ENCODE measurements at places on chromosomes 5 and 9. TPM values are rescaled to one million over a fixed set of nuclear protein-coding genes. Genes with fewer than 3 reads are reported as not detected.

TMOD1 gene
- 57.8 TPM for total RNA-seq

GRCh38 chr5:8446179-8446578, 577.2 kb downstream of the MTRR start:
- no peak for DNase-seq

- no peak for DNase-seq
These were observed 3.1 kb downstream of the SMARCA2 start for GRCh38 chr9:2018162-2018643.

DNA sequence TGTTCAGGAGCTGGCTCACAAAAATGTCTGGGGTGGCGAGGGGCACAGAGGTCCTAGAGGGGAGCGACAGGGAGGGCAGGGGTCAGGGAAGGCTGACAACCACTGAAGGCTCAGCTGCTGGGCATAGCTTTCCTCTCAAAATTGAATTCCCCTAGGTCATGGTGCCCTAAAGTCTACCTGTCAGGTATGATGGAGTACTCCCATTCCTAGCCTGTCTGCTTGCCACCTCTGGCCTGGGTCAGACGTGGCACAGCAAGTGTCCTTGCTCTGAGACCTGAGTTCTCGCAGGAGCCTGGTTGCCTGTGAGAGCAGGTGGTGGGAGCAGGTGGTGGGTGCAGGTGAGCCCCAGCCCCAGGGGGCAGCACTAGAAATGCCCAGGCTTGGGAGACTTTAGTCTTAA, 175.4 kb downstream of the PJA2 start:
- DNase-seq: no peak

CCL28 gene
- 4.0 TPM for total RNA-seq

GRK6 gene
- total RNA-seq: 22.9 TPM

COL23A1 gene
- 2.0 TPM for total RNA-seq

PCDHB5 gene
- total RNA-seq: 2.8 TPM

- no peak for DNase-seq
These were observed 73.3 kb downstream of the INSYN2B start for GRCh38 chr5:169906745-169907649.

- peak; percentile 88 for DNase-seq
These were observed 94.6 kb downstream of the ZNF608 start for GRCh38 chr5:124651663-124652513.

- no peak for DNase-seq
These were observed 275.1 kb downstream of the BRINP1 start for GRCh38 chr9:119094086-119094485.

- no peak for DNase-seq
These were observed 70.2 kb downstream of the SEMA4D start for GRCh38 chr9:89427621-89428221.

OTP gene
- not detected for total RNA-seq

GABRG2 gene
- total RNA-seq: not detected

GRCh38 chr9:34505370-34506120, 17.2 kb downstream of the ENHO start:
- DNase-seq: peak; percentile 67

GRCh38 chr5:54007827-54008777, 302.3 kb downstream of the ARL15 start:
- no peak for DNase-seq

- no peak for DNase-seq
These were observed 23.9 kb downstream of the PTPN3 start for GRCh38 chr9:109474170-109474569.

GRCh38 chr5:173001229-173001841, 17.8 kb downstream of the ATP6V0E1 start:
- DNase-seq: no peak

DNA sequence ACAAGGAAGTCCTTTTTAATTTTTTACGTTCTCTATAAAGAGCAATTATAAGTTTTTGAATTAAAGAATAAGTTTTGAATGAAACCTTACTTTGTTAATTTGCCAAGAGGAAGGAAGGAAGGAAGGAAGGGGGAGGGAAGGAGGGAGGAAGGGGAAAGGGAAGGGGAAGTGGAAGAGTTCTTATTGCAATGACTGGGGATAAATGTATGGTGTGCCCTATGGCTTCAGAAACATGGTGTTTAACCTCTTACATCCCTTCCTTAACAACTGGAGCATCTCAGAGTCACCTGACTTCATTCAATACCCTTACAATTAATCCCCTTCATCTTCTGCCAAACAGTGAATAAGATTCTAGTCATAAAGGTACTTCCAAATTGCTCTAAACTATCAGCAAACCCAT, 16.0 kb downstream of the CEMIP2 start:
- no peak for DNase-seq

RASEF gene
- 0.37 TPM for total RNA-seq

- DNase-seq: no peak
These were observed 231.5 kb downstream of the MPDZ start for GRCh38 chr9:13047827-13048587.

DNA sequence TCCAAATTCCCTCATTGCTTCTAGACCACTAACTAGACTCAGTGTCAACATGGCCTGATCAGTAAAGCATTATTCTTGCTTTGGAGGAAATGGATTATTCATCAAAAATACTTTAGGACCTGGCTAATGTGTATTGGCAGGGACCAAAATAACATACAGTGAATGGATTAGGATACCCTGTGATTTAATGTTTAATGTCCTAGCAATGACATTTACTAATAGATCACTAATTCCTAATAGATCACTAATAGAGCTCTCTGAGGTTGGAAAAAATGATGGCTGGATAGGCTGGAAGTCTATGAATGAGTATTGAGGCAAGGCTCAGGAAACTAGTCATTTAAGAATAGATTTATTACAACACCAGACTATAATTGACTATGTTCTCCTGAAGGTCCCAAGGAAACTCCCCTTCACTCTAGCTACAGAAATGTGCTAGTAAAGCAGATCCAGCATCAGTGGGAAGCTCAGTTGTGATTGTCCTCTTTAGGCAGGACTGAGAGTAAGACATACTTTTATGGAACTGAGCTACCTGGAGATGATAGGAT, 46.1 kb upstream of the CHSY3 start:
- DNase-seq: no peak

DNA sequence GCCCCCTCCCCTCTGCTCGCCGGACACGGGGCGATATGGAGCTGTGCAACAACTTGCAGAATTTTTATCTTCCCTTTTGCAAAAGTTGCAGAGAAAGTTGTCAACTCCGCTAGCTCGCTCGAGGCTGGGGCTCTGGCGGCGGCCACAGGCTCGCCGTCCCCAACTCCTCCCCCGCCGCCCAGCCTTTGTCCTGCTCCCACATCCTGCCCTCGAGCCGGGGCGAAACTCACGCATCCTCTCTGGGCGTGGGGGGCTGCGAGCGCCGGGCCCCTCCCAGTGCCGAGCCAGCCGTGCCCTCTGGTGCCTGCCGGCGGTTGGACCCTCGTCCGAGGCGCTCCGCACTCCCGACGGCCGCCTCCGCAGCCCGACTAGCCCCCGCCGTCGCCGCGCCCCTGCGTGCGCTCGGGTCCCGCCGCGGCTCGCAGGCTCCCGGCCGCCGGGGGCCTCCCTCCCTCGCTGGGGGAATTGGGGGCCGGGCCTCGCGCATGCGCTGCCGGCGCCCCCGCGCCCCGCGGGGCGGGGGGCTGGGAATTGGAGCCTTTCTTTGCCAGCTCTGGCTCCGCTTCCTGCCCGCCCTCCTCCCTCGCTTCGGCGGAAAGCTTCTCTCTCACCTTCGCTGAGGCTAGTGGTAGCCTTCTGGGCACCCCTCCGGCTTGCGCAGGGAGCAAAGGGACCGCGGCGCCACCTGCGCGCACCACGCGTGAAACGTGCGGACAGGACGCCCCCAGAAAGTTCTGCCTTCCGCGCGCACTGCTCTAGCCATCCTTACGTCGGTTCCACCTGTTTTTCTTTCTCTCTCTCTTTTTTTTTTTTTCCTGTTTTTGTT, at the start of gene CCNJL:
Gene CCNJL (minus strand): TSS at position 431 of the 826 bp plus-strand sequence. CDS start 641 bp downstream, outside the sequence.
- DNase-seq: peak; percentile 84

DNA sequence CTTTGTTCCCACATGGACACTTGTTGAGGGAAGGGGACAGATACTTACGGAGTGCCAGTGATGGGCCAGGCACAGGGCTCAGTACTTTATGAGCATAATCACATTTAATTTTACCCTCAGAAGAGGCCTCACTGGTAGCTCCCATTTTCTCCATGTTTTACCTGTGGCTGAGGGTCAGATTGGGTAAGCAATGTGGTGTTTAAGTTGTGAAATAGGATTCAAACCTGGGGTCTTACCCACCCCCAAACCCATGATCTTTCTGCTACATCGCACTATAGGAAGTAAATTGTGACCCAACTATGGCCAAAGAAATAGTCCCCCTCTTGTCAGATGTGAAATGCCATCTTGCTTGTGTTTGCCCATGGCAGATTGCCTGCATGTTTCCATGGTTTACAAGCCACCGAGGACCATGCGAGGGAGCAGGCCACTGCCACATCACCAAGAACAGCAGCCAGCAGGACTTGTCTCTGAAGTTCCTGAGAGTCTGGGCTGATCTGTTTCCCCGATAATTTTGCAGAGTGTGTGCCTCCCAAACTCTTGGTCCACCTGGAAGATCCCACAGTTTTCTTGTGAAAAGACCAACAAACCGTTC, 95.4 kb downstream of the MACROH2A1 start:
- DNase-seq: no peak

DNA sequence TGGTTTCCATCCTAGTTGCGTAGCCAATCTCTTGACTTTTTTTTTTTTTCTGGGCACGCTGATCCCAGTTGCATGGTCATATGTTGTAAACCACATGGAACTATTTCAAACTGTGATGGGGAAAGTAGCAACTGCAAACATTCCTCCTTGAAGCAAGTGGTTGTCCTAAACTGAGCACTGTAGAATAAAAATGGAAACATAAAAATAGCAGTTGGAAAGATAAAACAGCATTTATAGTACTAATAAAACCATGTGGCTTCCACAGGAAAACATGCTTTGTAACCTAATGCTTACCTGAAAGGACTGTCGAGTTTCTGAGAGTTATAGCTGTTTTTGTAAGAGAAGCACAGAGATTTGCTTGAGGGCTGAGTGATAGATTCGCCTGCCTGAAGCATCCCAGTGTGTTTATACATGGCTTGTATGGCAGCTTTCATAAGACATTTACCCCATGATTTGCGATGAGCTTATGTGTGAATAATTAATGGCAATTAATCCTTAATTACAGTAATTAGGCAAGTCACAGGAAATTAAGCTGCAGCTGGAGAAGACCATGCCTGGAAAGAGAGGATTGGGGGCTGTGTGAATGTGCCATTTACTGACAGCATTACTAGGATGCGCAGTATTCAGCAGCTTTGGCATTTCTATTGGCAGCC, 136.5 kb downstream of the PBX3 start:
- no peak for DNase-seq

DNA sequence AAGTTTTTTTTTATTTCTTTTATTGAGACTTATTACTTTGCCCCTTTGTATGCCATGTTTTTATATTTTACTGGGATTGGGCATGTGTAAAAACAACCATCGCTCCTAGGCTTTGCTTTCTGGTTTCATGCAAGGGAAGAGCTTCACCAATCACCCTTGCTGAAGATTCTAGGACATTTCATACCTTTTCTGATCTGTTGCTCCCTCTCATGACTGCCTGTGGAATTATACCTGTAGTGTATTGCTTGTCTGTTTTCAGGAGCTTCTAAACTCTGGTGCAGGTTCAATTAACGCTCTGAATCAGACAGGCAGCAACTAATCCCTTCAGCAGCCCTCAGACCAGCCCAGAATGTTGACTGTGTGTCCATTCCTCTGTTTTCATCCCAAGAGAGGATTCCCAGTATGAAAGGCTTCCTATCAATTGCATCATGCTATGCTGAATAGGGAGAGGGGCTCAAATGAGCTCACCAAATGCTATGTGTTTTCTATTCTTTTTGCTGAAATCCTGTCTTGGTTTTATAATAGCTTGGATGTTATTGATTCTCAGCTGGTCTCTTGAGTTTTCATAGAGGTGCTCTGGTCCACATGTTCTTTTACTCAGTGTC, 572.9 kb upstream of the CDH6 start:
- DNase-seq: no peak

TRMT10B gene
- total RNA-seq: 7.4 TPM

DNA sequence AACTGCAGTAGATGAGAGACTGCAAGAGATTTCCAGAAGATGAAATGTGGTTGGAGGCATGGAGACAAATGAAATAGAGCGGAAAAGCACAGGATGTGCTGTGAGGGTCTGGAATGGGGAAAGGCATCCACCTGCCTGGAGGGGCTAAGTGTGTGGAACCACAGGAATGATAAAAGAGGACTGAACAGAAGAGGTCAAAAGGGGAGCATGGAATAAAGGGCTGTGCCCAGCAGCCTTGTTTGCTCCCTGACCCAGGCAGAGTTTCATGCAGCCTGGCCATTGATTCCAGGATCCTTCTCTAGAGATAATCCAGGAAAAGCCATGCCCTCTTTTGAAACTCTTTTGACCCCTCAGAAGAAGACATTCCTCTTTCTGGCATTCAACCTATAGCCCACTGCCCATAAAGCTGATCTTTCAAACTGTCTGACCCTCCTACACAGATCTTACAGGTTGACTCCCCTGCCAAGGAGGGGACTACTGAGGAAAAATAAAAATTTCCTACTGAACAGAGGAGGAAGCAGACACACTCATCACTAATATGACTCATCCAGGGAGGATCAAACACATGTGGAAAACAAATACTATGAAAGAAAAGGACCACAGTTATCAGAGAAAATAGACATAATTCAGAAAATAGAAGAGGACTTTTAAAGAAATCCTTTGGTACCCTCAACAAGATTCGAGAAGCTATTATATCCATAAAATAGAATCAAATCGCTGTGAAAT, 273.5 kb upstream of the PCSK5 start:
- no peak for DNase-seq

GRCh38 chr9:127349483-127350113, 47.4 kb upstream of the SLC2A8 start:
- DNase-seq: no peak

- DNase-seq: no peak
These were observed 194.2 kb upstream of the CHD1 start for GRCh38 chr5:99122976-99123375.

AK8 gene
- total RNA-seq: 0.24 TPM

DNA sequence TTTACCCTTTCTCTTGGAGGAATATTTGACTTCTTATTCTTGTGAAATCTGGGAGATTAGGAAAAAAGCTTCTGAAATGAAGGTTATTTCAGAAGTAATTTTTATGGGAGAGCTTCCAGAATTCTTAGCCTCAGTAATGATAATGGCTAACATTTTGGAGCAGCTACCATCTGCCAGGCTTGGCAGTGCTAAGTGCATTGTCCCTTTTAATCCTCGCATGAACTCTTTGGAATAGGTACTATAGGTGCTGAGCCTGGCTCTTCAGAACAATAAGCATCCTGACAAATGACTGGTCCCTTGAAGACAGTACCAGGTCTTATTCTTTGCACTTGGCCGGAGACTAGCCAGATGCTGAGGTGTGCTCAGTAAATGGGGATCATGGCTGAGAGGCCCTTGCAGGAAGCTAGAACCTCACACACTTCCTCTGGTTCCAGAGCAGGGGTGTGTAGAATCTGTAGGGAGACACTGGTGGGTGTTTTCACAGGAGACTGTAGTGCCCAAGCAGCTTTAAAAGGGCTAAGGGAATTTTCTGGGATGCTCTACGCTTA, 90.7 kb downstream of the RCL1 start:
- no peak for DNase-seq

Data from posterior vena cava (tissue), 2 donors.